ENCODE measurements at places on chromosomes 6 and 20.
A peak's percentile ranks its signal among the peaks of the same experiment; 100 is the strongest.

DNA sequence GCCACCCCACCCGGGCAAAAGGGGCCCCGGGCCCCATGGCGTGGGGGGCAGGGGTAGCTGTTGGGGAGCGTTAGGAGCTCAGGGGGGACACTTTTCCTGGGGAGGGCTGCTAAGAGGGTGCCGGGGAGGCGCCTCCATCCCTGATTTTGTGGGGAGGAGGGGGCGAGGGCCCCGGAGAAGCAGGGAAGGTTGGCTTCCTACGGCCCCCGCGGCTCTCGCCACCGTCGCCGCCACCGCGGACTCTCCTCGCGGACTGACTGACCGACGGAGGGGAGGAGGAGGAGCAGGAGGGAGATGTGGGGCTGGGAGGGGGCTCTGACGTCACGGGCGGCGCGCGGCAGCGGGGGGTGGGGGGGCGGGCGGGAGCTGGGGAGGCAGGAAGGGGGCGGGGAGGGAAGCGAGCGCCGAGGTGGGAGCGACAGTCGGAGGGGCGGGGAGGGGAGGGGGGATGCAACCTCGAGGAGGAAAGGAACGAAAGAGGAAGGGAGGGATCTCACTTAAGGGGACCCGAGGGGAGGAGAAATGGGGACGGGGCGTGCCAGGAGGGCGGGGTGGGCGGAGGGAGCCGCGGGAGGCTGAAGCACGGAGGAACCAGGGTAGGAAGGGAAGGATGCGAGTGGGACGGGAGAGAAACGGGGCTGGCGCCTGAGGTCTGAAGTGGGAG is 5.1 kb downstream of the GABBR1 start:
- DNase-seq: peak; percentile 84

DNA sequence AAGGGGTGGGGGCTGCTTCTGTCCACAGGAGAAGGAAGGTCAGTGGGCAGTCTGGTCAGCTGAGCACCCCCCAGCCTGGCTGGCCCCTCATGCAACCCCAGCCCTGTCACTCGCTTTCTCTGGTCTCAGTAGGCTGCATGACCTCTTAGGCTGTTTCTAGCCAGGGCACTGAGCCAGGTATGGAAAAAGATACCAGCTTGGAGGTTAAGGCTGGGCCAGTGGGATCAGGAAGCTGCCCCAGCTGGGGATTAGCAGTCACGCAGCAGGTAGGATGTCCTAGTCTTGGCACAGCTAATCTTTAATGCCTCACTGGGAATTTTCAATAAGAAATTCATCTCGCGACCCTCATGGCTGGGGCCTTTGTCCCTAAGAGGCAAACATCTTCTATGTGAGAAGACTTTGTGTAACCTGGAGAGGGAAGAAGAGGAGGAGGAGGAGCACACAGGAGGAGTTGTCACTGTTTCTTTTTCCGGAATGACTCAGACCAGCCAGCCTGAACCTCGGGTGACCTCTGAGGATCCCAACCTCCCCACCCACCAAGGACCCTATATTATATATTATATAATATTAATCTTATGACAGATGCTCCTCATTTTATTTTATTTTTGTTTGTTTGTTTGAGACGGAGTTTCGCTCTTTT is 2.4 kb upstream of the BPIFA2 start:
- no peak for DNase-seq

DNA sequence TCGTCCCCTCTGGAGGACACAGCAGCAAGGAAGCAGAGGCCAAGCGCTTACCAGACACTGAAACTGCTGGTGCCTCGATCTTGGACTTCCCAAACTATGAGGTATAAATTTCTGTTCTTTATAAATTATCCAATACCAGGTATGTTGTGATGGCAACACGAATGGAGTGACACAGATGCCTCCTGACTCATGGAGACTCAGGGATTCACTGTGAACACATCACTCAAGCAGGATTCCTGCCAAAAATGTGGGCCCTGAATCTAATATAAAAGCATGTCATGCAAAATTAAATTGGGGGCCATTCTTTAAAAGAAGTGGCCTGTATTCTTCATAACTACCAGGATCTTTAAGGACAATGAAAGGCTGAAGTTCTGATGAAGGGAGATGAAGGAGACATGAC is 52.5 kb upstream of the SLC22A23 start:
- no peak for DNase-seq

- peak; percentile 84 for DNase-seq
Observed at GRCh38 chr6:15400572-15401004, 154.7 kb downstream of the JARID2 start.

- no peak for DNase-seq
Observed at GRCh38 chr6:167512696-167513375, 187.9 kb downstream of the TTLL2 start.

GRCh38 chr6:144758602-144759001 is 473.5 kb downstream of the UTRN start:
- DNase-seq: no peak

DNA sequence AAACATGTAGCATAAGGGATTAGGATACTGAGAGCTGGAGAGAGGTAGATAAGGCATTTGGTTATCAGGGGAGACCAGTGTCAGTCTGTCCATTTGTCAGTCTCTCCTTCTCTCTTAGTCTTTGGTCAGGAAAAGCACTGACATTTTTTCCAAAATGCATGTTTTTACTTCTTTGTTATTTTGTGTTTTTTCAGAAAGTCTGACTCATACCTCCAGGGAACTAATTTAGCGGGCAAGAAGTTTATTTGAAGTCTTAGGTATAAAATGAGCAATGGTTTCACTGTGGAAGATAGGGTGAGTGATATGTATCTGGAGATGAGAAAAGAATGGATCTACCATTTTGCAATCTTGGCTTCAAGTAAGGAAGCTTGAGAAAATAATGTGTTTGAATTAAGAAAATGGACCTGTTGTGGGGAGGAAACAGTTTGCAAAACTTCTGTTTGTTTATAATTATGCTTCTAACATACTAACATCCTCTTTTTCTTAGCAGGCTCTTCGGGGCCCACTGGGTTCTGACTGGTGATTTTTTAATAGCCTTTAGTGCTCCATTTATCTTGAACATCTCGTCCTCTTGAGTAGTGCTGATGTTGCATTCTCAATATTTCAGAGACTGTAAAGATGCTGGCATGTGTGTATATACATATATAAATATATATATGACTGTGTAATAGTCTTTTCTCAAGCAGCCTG is 66.9 kb upstream of the FABP7 start:
- no peak for DNase-seq

- no peak for DNase-seq
Observed at GRCh38 chr20:50356525-50356885, 153.7 kb upstream of the PTPN1 start.

DNA sequence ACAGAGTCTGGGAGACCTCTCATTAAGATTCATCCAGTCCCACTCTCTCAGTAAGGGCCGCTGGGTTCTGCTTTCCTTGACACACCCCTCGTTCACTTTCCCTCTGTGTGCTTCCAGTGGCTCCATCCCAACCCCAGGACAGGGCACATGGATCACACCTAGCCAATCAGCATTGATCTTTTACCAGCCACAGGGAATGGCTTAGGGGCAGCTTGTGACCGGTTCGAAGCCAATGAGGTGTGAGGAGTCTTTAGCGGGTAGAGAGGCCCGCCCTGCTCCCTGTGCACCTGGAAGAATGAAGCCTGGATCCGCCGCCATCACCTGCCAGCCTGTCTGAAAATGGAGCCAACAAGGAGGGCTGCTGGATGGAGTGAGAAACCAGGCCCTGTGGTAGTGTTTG is 35.2 kb upstream of the OVOL2 start:
- no peak for DNase-seq

DNA sequence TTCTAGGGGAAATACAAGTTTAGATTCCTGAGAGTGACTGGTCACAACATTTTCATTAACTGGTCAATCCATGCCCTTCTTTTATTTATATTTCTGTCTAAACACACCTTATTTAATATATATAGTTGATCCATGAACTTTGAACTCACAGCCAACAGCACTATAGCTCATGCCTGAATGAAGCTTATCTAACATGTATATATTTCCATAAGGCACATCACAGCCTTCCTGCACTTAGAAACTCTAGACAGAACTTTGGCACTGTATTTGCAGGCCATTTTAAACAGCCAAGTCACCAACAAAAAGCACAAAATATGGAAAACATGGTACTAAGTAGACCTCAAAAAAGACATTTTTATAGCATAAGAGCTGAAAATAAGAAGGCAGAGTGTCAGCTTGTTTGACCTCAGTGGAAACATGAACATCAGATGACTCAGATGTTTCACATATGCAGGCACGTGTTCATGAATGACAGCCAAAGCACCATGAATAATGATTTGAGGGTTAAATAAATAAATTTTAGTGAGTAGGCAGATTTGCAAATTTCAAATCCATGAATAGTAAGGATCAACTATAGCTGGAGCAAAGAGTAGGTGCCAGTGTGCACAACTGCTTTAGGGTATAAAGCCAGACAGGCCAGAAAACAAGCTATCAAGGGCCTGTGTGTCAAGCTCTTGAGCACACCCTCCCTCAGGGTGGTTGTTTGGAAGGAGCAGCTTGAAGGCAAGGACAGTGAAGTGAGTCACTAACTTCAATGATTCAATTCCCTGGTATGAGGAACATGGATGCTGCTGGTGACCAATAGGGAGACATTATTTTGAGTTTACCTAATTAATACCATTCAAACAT is 88.9 kb upstream of the NT5E start:
- DNase-seq: no peak

- no peak for DNase-seq
Observed at GRCh38 chr6:130896249-130896648, 69.0 kb downstream of the SMLR1 start.

GRCh38 chr6:42452171-42453030 is 675 bp upstream of the TRERF1 start:
- peak; percentile 78 for DNase-seq

- no peak for DNase-seq
Observed at GRCh38 chr6:106181664-106182418, 95.7 kb downstream of the PRDM1 start.

GRCh38 chr20:2914160-2914559 is 40.9 kb downstream of the PTPRA start:
- no peak for DNase-seq

DNA sequence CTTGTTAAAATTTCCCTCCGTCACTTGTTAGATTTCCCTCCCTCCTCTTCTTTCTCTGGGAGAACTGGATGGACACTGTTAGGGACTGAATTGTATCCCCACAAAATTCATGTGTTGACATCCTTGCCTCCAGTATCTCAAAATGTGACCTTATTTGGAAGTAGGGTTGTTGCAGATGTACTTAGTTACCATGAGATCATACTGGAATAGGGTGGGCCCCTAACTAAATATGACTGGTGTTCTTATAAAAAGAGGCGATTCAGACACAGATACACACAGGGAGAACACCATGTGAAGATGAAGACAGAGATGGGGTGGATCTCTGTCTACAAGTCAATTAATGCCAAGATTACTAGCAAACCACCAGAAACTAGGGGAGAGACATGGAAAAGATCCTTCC is 139.5 kb downstream of the ALDH8A1 start:
- no peak for DNase-seq

Measured in left ventricle myocardium superior (tissue), 1 donor.